GM03348 (cell line): ENCODE measurements at places on chromosomes 11 and 22.

DNA sequence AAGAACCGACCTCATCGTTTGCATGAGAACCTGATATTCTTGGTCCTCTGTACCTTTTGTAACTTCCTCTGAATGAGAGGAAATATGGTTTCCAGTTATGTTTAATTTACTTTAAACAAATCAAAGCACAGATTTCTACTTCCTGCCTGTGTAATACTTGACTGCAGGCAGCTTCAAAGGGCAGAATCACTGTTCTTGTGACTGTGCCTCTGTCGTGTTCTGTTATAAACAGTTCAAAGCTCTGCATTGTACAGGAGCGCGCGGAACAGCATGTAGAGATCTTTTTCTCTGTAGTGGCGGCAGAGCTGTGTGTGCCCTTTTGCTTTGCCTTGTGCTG lies 73.2 kb upstream of the CLDN5 start:
- no peak for DNase-seq

DNA sequence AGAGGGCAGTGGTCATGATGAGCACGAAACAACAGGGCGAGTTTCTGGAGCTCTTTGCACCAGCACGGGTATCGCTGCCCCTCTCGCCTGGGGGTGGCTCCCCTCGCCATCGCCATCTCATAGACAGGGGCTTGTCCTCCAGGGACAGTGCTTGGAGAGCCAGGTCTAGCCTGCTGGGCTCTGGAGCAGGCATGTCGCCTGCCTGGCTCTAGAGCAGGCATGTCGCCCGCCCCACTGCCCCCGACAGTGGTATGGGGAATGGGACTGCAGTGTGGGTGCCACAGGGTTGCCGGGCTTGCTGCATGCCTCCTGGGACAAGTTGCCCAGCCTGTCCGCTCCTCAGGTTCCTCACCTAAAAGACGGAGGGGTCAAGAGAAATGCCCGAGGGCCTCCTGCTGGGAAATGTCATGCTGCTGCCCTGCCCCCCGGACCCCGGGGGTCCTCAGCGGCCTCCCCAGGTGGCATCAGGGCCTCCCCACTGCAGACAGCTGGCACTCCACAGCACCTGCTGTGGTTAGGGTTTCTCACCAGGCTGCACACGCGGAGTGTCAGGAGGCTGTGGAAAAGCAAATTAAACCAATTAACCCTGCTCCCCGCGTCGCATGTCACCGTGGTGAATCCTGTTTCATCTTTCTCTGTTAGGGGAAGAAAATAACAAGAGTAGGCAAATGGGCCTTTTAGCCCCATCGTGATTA lies 403.0 kb downstream of the TBC1D22A start:
- DNase-seq = no peak

DNA sequence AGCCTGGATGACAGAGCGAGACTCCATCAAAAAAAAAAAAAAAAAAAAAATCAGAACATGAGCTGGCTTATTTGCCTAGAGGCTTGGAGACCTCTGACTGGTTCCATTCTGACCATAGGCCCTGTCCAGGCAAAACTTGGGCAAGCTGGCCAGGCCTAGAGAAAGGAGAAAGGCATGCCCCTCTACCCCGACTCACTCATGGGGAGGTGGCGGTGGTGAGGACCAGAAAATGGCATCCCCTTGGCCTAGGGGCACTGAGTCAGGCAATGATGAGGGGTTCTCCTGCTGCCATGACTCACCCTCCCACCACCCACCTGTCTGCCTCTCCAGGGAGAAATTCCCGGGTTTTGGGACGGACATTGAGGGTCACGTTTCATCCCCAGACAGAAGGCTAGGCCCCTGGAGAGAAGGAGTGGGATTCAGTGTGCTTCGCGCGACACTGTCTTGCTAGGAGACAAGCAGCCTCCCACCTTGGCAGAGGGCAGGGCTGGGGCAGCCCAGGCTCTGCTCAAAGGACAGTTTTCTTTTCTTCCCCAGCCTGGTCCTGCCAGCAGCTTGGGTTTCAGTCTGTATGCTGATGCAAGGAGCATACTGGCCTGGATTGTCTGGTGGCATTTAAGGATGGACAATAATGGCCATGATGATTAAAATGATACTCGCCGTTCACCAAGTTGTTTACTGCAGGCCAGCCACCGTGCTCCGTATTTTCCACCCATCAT lies 17.2 kb downstream of the TOB2 start:
- no peak for DNase-seq

DNA sequence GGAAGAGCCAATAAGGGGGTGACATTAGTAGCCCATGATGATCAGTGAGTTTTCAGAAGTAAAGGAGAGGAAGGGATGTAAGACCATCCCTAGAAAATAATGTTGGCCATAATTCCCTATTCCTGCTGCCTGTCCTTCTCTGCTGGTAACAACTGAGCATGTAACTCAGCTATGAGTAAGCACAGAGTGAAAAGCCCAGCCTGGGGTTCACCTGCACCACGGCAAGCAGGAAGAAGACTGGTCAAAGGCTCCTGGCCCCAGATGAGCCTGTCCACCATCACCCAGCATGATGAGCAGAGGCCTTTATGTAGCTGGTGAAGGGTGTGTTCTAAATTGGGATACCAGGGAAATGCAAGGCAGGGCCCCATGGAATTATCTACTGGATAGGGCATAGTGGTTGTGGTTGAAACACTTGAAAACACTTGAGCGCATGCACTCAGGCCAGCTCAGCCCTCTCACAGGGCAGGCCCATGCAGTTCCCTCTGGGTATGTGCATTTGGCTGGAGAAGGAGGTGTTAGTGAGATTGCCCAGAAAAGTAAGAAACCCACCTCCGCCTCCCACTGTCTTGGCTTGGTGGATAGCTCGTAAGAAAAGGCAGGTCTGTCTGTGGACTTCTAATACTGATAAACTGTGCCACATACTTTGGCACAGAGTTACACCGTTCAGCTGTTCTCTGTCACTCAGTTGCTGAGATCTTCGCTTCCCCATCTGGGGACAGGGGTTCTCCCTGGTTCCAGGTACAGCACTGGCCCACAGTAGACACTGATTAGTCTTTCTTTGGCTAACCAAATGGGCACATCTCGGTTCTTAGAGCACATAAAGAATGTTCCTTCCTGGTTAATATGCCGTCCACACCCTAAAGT lies 86.8 kb downstream of the AMOTL1 start:
- DNase-seq = no peak

DNA sequence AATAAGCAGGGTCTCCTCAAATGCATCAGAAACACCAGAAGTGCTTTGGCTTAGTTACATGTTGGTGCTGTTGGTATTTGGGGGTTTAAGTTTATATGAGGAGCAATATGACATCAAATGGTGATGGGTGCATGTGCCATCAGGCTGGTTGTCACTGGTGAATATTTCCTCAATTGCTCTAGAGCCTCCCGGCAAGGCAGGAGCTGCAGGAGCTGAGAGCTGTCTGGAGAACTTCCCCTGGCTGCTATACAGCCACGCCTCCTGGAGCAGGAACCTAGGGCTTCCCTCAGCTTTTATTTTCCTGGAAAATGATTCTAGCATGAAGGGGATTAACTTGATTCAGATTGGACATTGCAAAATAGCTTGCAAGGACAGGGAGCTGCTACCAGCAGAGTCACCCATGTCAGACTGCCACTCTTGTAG lies 15.8 kb downstream of the IGLL5 start:
- DNase-seq = no peak
